ENCODE measurements at places on chromosomes 2 and 18.

- DNase-seq: no peak
Observed at GRCh38 chr18:73136134-73136533, 268.3 kb upstream of the NETO1 start.

DNA sequence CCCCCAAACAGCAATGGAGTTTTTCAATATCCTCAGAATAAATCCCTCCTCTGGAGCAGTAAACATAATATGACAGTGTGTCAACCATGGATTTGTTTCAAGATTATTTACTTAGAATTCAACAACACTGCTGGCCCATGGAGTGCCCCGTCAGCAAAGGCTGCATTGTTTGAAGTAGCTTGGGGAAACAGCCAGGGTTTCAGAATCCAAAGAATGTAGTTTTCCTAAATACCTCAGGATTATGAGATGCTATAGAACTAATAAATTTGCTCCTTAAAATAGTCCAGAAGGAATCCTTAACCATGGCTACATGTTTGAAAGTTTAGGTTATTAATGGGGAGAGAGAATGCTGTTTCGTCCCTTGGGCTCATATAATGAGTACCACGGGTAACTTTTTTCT lies 13.1 kb upstream of the CETN1 start:
- DNase-seq: no peak

- no peak for DNase-seq
Observed at GRCh38 chr2:112712465-112712864, 8.4 kb upstream of the NT5DC4 start.

- no peak for DNase-seq
Observed at GRCh38 chr18:39302481-39302880, 1736.9 kb upstream of the CELF4 start.

DNA sequence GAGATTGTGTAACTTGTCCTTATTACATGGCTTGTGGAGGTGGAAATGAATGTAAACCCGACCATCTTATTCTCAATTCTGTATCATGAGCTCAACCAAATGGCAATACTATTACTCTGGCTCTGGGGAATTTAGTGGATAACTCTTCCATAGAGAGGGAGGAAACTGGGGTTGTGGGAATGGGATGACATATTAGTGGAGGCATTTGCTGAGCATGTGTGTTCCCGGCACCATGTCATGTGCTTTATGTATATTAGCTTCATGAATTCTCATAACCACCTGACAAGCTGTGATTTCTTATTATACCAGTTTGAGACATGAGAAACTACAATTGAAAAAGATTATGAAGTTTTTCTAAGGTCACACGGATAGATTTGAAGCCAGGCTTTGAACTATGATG lies 112.8 kb upstream of the TMEFF2 start:
- DNase-seq: no peak

DNA sequence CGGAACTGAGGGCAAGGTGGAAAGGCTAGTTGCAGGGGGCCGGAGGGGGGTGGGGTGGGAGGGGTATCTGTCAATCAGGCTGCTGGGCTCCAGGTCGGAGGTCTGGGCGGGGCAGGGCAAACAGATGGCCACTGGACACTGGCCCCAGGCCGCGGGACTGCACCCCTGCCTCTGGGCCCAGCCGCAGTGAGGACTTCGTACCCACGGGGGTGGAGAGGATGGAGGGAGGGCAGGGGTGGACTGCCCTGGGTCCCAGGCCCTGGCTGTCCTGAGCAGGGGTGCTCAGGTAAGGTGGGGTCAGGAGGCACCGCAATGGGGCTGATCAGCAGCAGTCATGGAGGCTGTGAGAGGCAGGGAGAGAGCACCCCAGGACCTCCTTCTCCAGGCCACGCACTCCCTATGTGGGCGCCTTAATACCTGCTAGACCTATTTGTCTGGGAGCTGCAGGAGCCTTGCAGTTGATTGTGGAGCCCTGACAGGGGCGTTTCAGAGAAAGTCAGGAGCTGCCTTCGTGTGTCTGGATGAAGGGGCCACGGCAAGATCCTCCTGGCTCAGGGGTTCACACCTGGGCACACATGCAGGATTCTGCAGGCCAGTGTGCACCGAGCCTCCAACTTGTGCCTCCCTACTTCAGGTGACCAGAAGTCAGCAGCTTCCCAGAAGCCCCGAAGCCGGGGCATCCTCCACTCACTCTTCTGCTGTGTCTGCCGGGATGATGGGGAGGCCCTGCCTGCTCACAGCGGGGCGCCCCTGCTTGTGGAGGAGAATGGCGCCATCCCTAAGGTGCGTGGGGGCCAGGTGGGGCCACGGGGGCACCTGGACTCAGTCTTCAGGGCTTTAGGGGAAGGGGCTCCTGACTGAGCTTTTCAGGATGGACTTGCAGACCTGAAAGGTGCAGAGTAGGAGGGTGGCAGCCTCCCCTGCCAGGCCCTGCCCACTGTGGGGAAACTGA lies 1.5 kb downstream of the CTDSP1 start:
- no peak for DNase-seq

DNA sequence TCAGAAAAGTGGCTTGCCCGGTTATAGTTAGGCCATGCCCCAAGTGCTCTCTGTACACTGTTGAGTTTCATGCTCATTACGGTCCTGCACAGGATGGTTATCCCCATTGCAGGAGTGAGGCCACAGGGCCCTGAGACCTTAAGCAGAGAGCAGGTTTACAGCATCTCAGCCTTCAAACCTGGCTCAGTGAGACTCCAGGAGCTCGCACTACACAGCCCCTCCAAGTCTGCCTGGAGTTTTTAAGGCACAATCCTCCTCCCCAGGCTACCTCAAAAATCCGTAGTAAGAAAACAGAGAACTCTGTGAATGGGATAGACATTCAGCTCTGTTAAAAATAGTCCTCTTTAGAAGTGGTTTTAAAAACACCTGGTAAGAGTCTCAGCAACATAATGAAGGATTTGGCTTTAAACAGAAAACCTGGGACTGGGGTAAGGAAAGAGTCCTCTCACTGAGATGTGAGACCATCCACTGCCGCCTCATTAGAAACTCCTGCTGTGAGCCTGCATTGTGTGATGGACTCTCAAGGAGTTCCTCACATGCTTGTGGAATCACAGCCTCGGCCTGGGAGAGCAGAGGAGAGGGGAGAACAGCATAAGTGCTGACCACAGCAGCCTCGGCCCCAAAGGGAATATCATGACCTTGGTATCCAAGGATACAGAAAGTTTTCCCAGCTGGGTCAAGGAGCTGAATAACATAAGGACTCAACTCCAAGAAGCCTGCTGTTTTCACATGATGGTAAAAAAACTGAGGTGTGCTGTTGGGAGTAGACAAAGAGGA lies 214.8 kb downstream of the ATAD2B start:
- no peak for DNase-seq

GRCh38 chr2:105834931-105835330 lies 90.2 kb downstream of the NCK2 start:
- DNase-seq: no peak

- DNase-seq: no peak
Observed at GRCh38 chr18:13242797-13243196, 24.2 kb downstream of the LDLRAD4 start.

DNA sequence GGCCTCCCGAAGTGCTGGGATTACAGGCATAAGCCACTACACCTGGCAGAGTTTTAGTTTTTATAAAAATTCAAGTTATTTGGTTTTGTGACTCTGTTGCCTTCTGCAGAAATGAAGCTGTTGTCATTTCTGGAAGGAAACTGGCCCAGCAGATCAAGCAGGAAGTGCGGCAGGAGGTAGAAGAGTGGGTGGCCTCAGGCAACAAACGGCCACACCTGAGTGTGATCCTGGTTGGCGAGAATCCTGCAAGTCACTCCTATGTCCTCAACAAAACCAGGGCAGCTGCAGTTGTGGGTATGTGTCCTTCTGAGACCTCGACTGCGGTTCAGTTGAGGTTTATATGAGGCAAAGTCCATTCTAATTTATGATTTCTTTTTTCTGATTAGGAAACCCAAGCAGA lies 7.2 kb downstream of the MTHFD2 start:
- DNase-seq: no peak

- DNase-seq: no peak
Observed at GRCh38 chr2:99636144-99637034, 146.6 kb upstream of the REV1 start.

DNA sequence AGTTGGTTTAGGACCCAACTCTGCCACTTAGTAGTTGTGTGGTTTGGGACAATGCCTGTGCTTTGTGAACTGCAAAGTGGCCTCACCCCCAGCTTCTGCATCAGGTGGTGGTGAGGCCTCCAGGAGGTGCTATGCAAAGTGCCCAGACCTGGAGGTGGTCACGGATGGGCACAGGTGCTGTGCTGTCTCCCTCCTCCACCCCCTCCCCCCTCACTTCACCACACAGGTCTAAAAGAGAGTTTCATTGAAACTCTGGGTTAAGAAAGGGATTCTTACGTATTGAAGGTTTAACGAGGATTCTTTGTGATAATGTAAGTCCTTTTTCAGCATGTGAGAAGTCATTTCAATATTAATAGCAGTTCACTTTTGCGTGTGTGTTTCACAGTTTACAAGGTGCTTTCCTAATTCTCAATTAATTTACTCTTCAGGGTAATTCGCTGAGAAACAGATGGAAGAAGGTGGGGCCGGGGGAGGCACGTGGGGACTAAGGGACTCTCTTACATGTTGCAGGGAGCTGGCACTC lies 369.9 kb downstream of the LPIN1 start:
- no peak for DNase-seq

- no peak for DNase-seq
Observed at GRCh38 chr18:61595615-61596251, 262.5 kb downstream of the CDH20 start.

- DNase-seq: no peak
Observed at GRCh38 chr2:2662847-2663356, 331.8 kb upstream of the MYT1L start.

- DNase-seq: no peak
Observed at GRCh38 chr18:44743631-44744030, 62.9 kb downstream of the SETBP1 start.

DNA sequence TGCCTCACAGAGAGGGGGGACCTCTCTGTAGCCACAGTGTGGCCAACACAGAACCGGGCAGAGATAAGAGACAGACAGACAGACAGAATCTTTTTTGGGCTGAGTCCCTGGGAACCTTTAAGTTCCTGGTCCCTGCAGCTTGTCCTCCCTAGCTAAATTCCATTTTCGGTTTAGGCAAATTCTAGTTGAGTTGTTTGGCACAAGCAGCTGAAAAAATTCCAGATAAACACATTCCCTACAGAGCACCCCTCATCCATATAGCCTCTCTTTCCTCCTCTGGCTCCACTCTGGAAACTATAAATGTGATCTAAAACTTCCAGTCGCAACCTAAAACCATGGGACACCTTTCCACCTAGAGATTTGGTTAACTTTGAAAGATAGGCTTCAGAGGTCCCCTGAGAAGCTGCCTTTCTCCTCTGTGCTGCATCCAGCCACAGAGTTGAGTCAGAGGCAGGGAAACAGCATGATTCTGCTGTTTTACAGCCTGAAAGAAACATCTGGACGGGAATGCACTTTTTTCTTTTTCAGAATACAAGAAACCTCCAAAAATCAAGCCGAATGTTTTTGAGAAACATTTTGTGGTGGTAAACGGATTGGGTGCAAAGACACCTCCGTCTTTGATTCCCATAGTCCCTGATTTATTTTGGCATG lies 30.9 kb downstream of the SLC4A3 start:
- DNase-seq: no peak

DNA sequence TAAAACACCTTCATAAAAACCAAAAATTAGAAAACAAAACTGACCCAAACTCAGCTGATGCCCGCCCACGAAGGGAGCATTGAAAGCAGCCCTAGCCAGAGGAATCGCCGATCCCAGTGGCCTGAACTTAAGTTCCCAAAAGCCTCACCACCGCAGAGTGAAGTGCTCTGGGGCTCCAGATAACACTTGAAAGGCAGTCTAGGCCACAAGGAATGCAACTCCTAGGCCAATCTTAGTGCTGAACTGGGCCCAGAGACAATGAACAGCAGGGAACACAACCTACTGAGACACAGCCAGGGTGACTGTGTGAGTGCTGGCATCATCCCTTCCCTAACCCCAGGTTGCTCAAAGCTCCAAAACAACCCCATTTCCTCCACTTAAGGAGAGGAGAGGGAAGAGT lies 59.6 kb upstream of the CHN1 start:
- no peak for DNase-seq

GRCh38 chr2:56230156-56230555 lies 46.4 kb downstream of the CCDC85A start:
- DNase-seq: no peak

DNA sequence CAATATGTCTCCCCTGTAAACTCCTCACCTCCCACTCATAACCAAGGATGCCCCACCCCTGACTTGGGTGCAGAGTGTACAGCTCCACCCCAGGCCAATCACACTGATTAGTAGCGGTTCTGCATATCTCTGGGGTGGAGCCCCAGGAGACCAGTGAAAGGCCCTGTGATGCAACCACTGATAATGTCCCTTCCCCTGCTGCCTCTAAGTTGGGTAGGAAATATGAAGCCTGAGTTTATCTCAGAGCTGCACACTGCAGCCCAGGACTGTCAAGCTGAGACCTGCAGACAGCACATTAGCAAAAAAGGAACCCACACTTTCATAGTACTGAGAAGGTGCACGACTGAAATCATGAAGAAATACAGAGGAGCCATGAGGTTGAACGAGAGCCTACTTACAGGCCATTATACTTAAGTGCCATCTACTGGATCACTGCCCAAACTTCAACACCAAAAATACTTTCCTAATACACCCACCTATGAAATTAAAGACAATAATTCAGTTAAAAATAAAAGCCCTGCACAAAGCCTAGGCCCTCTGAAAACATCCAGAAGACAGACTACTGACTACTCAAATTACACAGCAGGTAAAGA lies 455.4 kb upstream of the LRRTM4 start:
- no peak for DNase-seq

DNA sequence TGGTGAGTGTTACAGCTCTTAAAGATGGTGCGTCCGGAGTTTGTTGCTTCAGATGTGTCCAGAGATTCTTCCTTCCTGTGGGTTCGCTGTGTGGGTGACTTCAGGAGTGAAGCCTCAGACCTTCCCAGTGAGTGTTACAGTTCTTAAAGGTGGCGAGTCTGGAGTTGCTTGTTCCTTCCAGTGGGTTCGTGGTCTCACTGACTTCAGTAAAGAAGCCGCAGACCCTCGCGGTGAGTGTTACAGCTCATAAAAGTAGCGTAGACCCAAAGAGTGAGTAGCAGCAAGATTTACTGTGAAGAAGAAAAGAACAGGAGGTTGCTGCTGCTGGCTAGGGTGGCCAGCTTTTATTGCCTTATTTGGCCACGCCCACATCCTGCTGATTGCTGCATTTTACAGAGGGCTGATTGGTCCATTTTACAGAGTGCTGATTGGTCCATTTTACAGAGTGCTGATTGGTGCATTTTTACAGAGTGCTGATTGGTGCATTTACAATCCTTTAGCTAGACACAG lies 34.0 kb upstream of the SPTBN1 start:
- no peak for DNase-seq
